Stimulated activated CD8-positive, alpha-beta memory T cell treated with anti-CD3 and anti-CD28 coated beads, Interleukin-7, amount 100 ng/mL, for 48 hours (primary cell): ENCODE measurements at places on chromosomes 5 and 9.

- no peak for DNase-seq
Measured at GRCh38 chr5:73311291-73312110, 137.1 kb downstream of the FOXD1 start.

DNA sequence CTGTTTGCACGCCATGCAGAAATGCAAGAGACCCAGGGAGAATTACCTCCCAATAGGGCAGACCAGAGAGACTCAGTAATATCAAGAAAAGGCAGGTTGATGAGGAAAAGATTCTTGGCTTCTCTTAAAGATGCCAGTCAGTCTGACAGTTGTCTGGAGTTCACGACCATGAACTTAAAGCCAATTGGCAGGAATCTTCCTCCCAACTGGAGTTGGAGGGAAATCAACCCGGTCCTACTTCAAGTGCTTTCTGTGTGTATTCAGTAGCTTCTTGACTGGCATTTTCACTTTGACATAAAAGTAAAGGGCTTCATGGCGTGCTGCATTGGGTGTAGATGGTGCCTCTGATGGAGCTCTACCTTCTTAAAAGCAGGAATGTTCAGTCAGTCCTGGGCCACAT, 144.3 kb downstream of the GOLPH3 start:
- no peak for DNase-seq

DNA sequence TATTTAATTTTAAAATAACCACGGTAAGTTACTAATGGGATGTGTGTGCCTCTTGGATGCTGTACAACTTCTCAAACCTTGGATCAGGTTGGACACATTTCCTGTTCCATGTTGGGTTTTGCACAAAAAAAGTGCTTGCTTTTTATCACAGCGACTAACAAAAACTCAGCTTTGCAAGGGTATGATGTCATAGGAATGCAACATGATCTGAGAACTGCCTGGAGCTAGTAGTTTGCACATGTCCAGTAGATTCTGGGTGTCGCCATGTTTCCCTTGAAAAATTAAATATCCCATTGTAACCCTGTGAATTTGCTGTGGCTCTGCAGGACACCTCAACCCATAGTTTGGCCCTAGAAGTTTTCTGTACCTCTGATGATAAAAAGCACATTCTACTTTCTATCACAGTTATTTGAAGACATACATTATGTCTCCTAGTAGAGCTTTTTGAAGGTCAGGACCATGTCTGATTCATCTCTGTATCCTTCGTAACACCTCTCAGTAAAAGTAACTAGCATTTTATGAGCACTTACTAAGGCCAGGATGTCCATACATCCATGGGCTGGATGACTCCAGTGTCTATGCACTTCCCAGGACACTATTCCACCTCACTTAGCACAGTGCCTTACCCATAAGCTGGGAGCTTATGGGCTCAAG, 11.5 kb upstream of the FRMPD1 start:
- DNase-seq, result no peak

GRCh38 chr9:136777359-136777758, 13.0 kb upstream of the LCN15 start:
- no peak for DNase-seq

DNA sequence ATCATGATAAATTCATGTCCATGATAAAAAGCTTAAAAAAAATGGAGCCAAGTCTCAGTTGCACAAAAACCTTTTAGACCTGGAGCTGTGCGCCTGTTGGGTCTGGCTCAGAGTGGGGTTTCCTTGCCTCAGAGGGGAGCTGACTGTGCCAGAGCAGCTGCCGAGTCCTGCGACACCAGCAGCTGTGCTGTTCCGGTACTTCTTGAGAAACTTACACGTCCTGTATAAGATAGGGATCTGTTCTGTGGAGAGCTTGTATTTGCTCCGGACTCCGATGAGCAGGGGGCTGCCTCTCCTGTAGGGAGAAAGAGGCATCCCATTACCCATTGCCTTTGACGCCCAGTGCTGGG, 28.6 kb downstream of the GFPT2 start:
- no peak for DNase-seq

- DNase-seq, result no peak
Measured at GRCh38 chr9:83715794-83716193, 8.0 kb upstream of the UBQLN1 start.

DNA sequence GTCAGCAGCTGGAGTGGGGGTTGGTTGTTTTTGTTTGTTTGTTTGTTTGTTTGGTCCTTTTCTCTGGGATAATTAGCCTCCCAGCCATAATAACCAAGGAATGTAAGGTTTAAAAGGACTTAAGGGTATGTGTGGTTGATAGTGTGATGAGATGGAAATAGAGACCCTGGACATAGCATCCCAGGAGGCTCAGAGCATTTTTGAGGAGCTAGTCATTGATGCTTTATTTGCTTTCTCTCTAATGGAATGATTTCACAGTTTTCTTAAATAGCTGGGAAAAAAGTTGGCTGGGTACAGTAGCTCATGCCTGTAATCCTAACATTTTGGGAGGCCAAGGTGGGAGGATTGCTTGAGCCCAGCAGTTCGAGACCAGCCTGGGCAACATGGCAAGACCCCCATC, 45.1 kb downstream of the TTC1 start:
- DNase-seq, result no peak

DNA sequence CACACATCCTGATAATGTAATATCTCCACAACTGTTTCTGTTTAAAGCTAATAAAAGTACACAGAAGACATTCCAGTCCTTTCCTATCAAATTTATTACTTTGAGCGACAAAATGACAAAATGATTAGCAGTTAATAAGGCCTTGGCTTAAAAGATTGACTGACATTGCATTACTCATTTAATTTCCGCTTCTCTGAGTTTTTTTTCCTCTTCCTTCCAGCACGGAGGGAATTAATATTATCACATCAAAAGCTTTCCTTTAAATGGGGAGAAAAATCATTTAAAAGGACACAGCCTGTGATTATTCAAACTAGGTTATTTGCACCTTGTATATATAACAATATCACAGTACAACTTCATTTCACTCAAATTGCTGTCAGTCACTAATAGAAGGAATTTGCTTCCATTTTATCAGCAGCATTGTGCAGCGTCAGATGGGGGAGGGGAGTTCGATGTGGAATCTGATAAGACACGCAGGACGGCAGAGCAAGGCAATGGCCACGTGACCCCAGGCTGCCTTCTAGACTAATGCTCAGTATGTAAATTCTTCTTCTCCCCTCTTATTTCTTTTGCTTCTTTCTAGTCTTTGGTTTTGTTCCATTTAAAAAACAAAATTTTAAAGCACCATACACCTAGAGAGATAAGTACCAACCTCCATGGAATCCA, 400.5 kb downstream of the IRX1 start:
- no peak for DNase-seq

GRCh38 chr5:1420211-1421195, 24.7 kb downstream of the SLC6A3 start:
- DNase-seq, result no peak

DNA sequence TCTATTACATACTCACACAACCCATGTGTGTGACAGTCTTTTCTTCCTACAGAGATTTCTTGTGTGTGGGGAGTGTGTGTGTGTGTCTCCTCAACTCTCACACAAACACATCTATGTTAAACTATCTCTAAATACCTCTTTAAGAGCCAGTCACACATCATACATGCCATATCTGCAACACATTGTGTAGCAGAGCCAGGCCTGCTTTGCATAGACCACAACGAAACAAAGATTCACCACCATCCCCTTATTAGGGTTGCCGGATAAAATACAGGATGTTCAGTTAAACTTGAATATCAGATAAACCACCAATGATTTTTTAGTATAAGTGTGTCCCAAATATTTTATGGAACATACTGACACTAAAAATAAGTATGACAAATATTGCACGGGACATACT, 2.3 kb downstream of the FAM170A start:
- no peak for DNase-seq

- no peak for DNase-seq
Measured at GRCh38 chr5:167816354-167816753, 475.1 kb upstream of the WWC1 start.

GRCh38 chr9:130284690-130285089, 19.1 kb downstream of the HMCN2 start:
- no peak for DNase-seq

GRCh38 chr5:160649304-160649703, 202.7 kb downstream of the ATP10B start:
- DNase-seq, result no peak

DNA sequence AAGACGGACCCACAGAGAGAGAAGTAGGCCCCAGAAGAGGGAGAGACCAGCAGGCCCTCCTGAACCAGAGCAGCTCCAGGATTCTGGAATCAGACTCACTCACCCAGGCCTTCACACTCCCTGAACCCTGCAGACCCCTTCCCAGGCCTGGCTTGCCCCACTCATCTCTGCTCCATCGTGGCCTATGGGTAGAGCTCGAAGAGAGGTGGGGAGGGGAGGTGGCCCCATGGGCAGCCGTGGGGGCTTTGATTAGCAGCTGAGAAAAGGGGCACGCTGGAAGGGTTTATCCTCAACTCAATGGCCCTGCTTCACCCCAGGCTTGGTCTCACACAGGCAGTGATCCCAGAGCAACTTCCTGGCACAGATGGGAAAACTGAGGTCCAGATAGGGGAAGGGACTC, 613 bp downstream of the MYMK start:
- no peak for DNase-seq

GRCh38 chr5:125896368-125896767, 526.8 kb upstream of the GRAMD2B start:
- DNase-seq, result no peak

GRCh38 chr5:150394131-150394530, 18.6 kb downstream of the CD74 start:
- no peak for DNase-seq

DNA sequence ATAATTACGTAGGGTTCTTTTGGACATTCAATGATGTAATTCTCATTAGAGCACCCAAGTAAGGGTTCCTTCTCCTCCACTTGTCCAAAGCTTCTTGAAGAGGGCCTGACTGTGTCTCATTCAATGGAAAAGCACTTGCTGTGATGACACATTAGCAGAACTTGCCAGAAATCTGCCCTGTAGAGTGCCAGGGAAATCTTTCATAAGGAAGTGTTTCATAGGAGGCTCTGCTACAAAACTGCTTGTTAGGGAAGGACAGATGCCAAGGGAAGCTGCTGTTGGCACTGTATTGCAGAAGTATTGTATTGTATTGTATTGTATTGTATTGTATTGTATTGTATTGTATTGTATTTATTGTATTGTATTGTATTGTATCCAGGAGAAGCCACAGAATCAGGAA, 45.5 kb upstream of the MPDZ start:
- DNase-seq, result no peak

GRCh38 chr9:21081451-21081850, 3.7 kb upstream of the IFNB1 start:
- DNase-seq, result no peak

GRCh38 chr9:130473566-130473965, 28.8 kb downstream of the ASS1 start:
- DNase-seq, result no peak

- DNase-seq, result no peak
Measured at GRCh38 chr5:42875785-42876374, 64.2 kb upstream of the SELENOP start.

GRCh38 chr5:111572561-111572960, 60.2 kb upstream of the STARD4 start:
- no peak for DNase-seq

DNA sequence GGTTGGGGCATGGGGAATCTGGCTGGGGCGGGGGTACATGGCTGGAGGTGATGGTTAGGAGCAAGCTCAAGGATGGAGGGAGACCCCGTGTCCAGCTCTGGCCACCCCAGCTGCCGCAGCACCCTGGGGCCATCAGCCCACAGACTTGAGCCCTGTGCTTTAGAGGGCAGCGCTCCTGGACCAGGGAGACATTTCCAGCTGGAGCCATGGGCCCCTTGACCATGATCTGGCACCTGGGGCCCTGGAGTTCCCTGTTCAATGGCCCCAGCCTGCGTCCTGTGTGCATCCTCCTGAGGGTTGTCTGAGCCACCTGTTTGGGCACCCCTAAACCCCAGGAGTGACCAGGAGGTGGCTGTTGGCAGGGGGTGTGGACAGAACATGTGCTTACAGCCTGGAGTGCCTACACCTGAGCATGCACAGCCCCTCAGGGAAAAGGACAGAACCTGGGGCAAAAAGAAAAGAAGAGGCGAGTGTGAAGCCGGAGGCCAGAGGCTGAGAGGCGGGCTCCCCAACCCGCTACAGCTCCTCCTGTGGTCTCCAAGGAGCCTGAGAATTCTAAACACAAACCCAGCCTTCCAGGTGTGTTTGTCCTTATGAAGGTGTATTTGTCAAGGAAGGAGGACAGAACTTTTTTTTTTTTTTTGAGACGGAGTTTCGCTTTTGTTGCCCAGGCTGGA, 126.7 kb downstream of the C9orf50 start:
- DNase-seq, result no peak

DNA sequence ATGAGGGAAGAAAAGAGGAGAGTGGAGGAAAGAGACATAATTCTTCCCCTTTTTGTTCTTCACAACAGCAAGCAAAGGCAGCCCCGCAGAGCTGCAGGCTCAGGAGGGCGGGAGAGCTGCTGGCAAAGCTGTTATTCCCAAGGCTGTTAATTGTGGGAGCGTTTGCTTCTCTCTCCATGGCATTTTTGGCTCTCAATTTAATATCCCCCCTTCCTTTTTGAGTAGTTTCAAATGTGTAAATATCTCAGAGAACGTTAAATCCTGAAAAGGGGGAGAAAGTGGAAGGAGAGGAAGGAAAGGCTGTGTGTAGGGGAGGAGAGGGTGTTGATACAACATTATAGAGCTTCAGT, 165.7 kb downstream of the NSG2 start:
- DNase-seq, result no peak

GRCh38 chr5:89371646-89372045, 488.7 kb upstream of the MEF2C start:
- DNase-seq, result no peak

DNA sequence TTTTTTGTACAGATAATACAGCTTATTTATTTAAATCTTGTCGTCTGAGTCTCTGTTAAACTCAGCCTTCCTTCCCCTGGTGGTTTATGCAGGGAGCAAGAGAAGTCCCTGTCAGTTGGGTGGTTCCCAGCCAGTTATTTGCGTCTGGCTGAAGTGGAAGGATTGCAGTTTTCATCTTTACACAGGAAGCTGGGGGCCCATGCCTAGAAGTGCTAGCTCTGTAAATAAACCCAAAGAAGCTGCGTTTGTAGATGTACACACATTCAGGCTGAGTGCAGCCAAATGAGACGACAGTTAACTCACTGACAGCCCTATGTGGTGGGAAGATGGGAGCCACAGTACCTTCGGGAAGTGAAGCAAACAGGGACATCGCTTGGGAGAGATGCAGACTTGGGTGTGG, 122.1 kb downstream of the SAXO1 start:
- no peak for DNase-seq

- no peak for DNase-seq
Measured at GRCh38 chr5:62718324-62718723, 139.7 kb downstream of the LRRC70 start.

DNA sequence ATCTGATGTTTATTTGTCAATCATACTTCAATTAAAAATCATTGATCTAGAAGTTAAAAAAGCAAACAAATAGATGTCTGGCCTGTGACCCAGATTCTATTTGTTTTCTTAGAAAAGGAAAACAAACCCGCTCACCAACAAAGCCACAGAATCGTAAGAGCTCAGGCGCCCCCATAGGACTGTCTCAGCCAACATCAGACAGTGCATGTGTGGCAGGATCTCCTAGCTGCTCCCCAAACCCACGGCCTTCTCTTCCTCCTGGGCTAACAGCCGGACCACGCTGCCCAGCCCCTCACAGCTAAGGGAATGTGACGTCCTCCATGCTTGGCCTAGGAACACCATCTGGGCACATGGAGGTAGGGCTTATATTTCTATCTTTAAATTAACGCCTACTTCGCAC, 19.4 kb downstream of the OR2Y1 start:
- no peak for DNase-seq

GRCh38 chr9:105355781-105356180, 92.1 kb upstream of the FSD1L start:
- no peak for DNase-seq

GRCh38 chr9:642014-642413, 199.5 kb upstream of the DMRT1 start:
- no peak for DNase-seq
